ENCODE measurements at places on chromosomes 7 and 10.

- no peak for DNase-seq
These were observed 2.0 kb upstream of the PANK1 start for GRCh38 chr10:89646889-89647657.

- DNase-seq = no peak
These were observed 68.9 kb upstream of the CCDC71L start for GRCh38 chr7:106729720-106730385.

GRCh38 chr10:123797813-123798212, 93.8 kb downstream of the CPXM2 start:
- DNase-seq = no peak

GRCh38 chr7:14233868-14234369, 244.5 kb upstream of the ETV1 start:
- no peak for DNase-seq

DNA sequence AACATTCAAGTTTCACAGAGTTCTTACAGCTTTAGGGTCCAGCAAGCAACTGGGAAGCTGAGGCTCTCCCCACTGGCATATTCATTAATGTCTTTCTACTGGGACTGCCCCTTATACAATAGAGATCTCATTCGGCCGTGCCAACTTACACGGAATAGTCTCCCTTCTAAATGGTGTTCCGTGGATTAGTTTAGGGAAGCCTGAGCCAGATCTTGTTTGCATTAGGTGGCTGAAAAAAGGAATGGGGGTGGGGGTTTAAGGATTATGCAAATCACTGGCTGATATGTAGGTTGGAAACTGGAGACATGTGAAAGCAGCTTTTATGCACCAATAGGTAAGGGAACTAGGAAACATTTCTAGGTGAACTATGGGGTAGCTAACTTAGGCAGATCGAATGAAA, 218.3 kb downstream of the TRIL start:
- no peak for DNase-seq

- DNase-seq = no peak
These were observed 25.8 kb upstream of the ADRB1 start for GRCh38 chr10:114017873-114018272.

DNA sequence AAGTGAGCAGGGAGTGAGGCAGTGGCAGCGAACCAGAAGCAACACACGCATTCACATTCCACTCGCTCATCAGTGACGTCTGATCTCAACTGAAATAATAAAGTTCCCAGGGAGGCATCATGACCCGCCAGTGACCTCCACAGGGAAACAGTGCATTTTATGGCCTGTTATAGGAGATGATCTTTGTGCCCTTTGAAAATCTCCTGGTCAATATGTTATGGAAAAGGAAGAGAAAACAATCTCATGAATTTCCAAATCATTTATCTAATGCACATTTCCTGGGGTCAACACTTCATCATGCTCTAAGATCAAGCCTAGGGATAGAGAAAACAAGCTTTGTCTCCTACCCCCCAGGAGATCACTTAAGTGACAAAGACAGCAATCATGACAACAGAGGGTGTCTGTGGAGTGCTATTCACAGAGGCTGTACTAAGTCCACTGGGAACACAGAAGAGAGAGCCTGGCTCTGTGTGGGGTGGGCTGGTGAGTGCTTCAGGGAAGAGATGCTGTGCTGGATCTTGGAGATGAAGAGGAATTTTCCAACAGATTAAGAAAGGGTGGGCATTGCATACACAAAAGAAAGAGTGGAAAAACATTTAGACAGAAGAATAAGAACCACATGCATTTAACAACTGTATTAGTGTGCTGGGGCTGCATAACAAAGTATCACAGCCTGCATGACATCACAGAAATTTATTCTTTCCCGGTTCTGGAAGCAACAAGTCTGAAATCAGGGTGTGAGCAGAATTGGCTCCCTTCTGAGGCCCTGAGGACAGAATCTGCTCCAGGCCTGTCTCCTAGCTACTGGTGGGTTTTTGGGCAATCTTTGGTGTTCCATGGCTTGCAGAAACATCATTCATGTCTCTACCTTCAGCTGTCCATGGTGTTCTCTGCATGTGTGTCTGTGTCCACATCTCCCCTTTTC, 613.9 kb upstream of the IGFBP3 start:
- no peak for DNase-seq

DNA sequence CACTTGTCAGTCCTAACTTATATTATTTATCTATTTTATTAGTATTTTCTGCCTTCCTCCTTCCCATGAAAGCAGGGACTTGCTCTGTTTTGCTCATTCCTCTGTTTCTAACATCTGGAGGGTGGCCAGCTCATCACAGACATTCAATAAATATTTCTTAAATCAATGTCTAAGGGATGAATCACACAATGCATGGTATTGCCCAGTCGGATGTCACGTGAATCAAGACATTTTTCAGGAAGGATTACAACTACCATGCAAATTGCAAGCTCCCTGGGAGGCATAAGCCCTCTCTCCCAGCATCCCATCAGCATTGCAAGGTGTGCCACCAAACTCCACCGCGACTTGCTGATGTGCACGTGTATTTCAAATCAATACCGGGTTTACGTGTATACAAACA, 146.6 kb upstream of the RNF32 start:
- no peak for DNase-seq

- DNase-seq = no peak
These were observed 598.5 kb downstream of the SORCS3 start for GRCh38 chr10:105239311-105240219.

GRCh38 chr10:76554478-76554877, 1083.1 kb downstream of the KCNMA1 start:
- DNase-seq = no peak

DNA sequence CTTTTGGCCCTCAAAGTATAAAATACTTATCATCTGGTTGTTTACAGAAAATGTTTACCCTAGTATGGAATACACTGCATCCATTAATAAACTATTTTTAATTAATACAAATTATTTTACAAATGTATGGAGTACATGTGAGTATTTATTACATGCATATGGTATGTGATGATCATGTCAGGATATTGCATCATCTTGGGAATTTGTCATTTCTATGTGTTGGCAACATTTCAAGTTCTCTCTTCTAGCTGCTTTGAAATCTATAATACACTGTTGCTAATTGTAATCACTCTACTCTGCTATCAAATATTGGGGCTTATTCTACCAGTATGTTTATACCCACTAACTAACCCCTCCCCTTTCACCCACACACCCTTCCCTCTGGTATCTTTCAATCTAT, 103.9 kb upstream of the THSD7A start:
- DNase-seq = no peak

GRCh38 chr10:98980353-98980752, 255.3 kb downstream of the HPSE2 start:
- DNase-seq = no peak

DNA sequence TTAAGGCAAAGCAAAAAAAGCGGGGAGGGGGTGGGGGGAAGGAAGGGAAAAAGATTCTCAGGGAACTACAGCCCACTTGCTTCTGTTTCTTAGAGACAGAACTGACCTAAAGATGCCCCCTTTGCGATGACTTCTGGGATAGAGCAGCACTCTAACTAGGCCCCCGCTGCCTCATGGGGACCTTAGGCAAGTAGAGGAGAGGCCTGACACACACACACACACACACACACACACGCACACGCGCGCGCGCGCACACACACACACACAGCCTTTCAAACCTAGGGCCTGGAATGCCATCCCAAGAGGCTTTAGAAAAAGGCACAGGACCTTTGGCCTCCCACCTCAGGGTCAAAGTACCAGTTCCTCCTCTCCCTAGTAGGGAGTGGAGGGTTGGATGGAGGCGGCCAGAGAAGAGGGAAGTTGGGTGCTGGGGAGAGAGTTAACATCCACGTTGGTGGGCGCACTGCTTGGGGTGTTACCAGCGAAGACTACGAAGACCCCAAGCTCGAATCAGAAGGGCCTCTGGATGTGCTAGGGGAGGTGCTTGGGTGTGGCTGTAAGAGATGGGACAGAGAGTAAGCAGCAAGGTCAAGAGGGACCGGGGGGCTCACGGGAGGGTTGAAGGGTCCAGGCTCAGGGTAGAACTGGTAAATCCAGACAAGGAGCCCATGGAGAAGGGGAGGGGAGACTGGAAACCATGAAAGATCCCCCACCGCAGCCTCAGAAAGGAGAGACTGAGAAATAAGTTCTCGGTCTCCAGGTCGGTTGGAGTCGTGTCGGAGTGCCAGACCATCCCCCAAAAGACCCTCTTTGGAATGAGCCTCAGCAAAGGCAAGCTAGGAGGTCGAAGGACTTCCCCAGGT, 1.2 kb upstream of the COL1A2 start:
- no peak for DNase-seq

GRCh38 chr7:36521911-36522310, 132.2 kb downstream of the ANLN start:
- DNase-seq = no peak

GRCh38 chr7:29622335-29623265, 59.0 kb downstream of the PRR15 start:
- no peak for DNase-seq

DNA sequence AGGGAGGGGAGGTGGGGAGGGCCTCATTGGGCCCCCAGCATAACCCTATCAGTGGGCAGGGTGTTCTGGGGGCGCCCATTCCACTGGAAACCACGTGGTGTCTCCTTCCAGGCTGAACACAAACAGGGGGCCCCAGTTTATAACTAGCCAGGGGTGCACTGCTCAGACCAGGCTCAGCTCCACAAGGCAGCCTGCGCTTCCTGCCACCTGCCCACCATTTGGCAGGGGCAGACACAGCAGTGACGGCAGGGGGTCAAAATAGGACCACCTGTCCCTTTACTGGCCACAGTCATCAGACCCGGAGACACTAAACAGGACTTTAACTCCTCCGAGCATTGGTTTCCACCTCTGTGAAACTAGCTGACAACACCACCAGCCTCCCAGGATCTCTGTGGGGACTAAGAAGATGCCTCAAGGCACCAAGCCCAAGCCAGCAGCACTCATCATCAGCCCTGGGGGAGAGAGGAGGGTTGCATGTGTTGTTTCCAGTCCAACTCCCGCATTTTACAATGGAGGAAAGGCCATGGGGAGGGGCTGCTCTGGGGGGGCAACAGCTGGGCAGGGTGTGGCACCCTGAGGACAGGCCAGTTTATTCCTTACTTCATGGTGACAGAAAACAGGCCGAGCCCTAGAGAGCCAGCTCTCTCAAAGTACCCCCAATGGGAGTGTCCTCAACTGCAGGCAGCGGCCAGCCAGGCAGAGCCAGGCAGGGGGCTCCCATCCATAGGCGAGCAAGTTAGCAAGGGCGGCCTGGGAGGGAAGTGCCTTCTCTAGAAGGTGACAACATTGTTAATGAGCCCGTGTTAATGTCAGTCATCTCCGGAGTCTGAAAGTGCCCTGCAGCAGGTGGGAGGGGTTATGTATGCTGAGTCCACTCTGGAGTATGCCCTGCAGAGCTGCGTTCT, 127.6 kb downstream of the TNS3 start:
- DNase-seq = no peak

GRCh38 chr7:158362001-158362400, 225.6 kb downstream of the PTPRN2 start:
- DNase-seq = no peak

DNA sequence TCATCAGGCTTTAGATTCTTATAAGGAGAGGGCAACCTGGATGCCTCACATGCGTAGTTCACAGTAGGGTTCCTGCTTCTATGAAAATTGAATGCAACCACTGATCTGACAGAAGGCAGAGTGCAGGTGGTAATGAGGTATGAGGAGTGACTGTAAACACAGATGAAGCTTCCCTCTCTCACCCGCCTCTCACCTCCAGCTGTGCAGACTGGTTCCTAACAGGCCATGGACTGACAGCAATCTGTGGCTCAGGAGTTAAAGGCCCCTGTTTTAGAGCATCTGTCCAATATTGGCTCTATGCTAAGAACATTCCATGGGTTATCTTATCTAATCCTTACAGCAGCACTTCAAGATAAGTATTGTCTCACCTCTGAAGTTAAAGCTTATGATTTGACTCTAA, 213.5 kb upstream of the NRP1 start:
- DNase-seq = no peak

- no peak for DNase-seq
These were observed 83.4 kb downstream of the PPP1R3A start for GRCh38 chr7:113835367-113835766.

GRCh38 chr7:7980134-7980533, 11.5 kb downstream of the GLCCI1 start:
- DNase-seq = no peak

GRCh38 chr10:62681211-62681940, 123.1 kb upstream of the ADO start:
- peak; percentile 73 for DNase-seq

DNA sequence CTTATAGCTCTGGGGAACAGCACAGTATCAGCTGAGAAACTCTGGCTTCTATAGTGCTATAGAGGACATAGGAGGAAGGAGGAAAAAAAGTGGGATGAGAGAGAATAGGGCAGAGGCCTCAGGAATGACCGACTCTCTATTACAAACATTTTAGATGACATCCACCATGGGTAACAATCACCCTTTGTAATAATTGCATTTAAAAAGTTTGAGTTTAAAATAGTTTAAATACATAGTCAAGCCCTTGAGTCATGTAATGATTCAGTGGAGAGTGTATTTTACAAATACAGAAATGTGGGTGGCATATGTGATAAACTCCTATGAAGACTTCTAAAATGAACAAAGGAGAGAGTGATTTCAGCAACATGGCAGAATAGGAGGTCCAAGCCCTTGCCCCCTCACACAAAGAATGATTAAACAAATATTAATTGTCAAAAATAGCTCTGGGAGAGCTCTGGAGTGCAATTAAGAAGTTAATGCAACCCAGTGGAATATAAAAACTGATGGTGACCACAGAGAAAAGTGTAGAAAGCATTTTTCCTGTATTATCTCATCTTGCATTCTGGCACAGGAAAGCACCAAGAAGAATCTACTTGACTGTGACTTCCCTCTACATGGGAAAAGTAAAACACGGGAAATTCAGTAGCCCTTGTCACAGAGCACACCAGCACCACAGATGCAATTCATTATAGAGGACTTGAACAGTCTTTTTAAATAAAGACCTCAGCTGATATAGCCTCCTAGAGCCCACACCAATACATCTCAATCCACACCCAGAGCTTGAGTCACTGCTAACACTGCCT, 569.0 kb upstream of the SORCS1 start:
- no peak for DNase-seq

DNA sequence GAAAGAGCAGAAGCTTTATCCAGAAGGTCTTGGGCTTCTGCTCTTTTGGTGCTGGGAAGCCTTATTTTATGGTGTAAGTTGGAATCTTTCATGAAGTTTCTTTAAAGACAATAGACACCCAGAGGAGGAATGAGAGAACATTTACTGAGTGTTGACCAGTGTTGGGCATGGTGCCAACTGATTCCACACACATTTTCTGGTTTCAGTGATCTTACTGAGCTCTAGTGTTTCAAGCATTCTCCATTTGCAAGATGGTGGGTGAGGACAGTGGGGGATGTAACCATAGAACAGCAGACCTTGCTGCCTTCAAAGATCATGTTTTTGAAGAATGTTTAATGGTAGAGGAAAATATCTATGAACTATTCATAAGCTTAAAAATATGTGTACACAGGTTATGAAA, 114.6 kb downstream of the LRMDA start:
- DNase-seq = no peak

DNA sequence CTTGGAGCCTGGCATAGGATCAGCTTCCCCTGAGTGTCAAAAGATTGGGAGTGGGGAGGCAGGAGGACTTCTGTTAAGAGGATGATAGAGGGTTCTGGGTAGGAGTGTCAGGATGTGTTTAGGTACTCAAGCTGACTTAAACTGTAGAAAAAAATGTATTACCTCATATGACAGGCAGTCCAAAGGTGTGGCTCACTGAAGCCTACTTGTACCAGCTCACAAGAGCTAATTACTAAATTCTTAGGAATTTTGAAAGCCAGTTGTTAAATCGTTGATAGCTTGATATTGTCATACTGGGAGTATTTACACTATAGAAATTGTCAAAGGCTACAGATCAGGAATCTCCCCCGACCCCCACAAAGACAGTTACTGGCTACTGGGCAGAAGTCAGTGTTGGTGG, 32.1 kb downstream of the FAS start:
- DNase-seq = no peak

GRCh38 chr7:17090751-17091150, 207.7 kb upstream of the AHR start:
- no peak for DNase-seq
